Fibroblast of the aortic adventitia (primary cell): ENCODE measurements at places on chromosomes 12 and 14. TPM values are rescaled to one million over a fixed set of nuclear protein-coding genes. Genes with fewer than 3 reads are reported as not detected.

- DNase-seq: no peak
These were observed 1.1 kb upstream of the MARCHF9 start for GRCh38 chr12:57753756-57754337.

DNA sequence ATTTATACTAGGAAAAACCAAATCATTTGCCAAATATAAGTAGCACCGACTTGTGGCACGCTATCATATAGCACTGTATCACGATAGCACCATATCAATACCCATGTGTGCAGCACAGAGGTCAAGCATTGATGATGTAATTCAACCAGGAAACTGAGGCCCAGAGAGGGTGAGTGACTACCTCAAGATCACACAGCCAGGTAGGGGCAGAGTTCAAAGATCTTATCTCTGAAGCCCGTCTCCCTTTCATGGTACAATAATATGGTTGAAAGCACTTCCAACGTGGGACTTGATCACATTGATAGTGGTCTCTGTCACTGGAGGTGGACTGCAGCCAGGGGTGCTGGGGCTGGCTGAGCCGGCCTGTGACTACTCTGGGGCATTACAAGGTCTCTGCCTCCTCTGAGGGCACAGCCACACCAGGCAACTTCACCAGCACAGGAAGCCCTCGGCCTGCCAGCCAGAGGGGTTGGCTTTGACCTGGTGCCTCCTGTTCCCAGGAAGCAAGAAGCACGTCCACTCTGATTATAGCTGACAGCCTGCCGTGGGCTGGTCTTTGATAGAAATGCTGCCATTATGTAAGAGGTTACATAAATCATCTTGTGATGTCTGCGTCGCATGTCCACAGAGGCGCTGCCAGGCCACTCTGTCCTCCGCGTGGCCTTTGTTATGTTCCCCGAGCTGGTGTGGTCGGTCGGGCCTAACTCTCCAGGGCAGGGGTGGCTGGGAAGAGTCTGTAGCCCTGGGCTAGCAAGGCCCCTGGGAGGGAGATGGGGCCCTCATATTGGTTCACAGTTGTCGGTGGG is 5.9 kb upstream of the FAM181A start:
- no peak for DNase-seq

DNA sequence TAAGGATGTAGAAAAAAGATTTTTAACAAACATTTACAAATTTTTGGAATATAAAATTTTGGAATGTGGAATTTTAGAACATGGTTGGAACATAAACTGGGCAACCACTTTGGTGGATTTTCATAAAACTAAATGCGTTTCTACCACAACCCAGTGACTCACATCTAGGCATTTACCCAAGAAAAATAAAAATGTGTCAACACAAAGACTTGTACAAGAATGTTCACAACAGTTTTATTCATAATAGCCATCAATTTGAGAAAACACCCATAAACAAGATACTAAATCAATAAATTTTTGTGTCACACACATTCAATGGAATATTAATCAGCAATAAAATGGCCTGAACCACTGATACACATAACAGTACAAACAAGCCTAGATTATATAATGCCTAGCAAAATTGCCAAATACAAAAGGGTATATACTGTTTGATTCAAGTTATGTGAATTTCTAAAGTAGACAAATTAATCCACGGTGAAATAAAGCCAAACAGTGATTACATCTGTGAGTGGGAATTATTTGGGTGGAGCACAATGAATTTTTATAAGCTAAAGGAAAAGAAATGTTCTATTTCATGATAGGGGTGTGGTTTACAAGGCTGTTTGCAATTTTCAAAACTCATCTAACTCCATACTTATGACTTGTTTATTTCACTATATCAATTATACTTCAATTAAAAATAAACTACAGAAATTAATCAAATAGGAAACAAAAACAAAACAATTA is 415.2 kb upstream of the OR4E1 start:
- peak; percentile 3 for DNase-seq

ANO2 gene
- not detected in 2 replicates for total RNA-seq

SLC39A5 gene
- total RNA-seq: 0.18 TPM in 1 of 2 replicates, not detected in the other
